Fibroblast of lung (primary cell): ENCODE measurements at places on chromosomes 5 and 9. TPM values are rescaled to one million over a fixed set of nuclear protein-coding genes. Genes with fewer than 3 reads are reported as not detected.
A peak's percentile ranks its signal among the peaks of the same experiment; 100 is the strongest.

LCN10 gene
- not detected in 2 replicates for total RNA-seq

DNA sequence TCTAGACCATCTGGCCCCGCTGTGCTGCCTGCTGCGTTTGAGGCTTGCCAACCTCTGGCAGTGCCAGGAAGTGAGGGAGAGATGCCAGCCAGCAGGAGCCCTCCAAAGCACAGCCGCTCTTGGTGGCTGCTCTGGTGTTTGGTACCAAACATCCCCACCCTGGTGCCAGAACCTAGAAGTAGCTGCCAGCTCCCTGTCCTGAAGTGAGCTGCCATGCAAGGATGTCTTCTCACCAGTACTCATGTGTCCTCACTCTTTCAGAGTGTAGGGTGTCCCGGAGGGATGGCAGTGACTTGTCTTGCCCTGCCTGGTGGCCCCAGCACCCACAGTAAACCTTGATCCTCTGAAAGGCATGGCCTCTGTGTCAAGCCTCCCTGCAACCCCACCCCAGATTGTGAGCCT is 43.4 kb downstream of the AMBP start:
- no peak for DNase-seq
- peaks cover 23% of the 10 kb centered on the region for H3K36me3 ChIP-seq
- no peak overlapping the region for H3K27ac ChIP-seq
- no peak overlapping the region for H3K4me3 ChIP-seq
- H3K27me3 ChIP-seq = no peaks in the 10 kb centered on the region

RNF180 gene
- 2.6 and 2.8 TPM in 2 replicates for total RNA-seq

DELE1 gene
- total RNA-seq = 30.6 and 38.6 TPM in 2 replicates

POC5 gene
- total RNA-seq = 13.9 and 17.0 TPM in 2 replicates

GRCh38 chr5:14487897-14488570 is 93.6 kb upstream of the OTULINL start:
- H3K4me3 ChIP-seq = no peak overlapping the region
- no peak overlapping the region for H3K27ac ChIP-seq
- peaks cover 55% of the 10 kb centered on the region for H3K36me3 ChIP-seq
- no peak for DNase-seq

GRCh38 chr5:142655339-142656267 is 30.3 kb downstream of the FGF1 start:
- peak; percentile 56 for DNase-seq
- H3K4me3 ChIP-seq = no peak overlapping the region
- no peaks in the 10 kb centered on the region for H3K27me3 ChIP-seq

DNA sequence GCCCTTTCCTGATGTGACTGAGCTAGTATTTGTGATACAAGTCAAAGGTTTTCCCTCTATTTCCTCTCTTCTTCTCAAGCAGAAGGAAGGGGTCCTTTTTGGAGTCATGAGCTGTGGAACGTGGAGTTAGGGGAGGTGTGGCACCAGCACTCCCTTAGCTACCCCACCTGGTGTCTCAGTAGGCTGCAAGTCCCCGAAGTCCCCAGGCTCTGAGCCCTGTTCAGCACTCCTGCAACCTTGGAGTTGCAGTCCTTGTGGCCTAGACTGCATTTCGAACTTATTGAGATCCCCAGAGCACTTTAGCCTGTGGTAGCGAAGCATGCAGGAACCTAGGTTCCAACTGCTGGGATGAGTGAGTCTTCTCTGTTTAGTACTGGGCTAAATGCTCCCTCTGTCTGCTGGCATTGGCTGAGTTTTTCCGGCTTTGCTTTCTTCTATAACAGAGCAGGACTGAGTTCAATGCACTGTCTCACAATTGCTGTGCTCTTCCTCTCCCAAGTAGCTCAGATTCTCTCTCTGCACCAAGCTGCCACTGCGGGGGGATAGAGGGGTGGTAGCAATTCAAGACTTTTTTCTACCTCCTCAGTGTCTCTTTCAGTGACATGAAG is 600.7 kb upstream of the CDH9 start:
- H3K36me3 ChIP-seq = no peaks in the 10 kb centered on the region
- H3K27ac ChIP-seq = no peak overlapping the region
- no peaks in the 10 kb centered on the region for H3K4me1 ChIP-seq
- no peak overlapping the region for H3K4me3 ChIP-seq
- no peak for DNase-seq

DNA sequence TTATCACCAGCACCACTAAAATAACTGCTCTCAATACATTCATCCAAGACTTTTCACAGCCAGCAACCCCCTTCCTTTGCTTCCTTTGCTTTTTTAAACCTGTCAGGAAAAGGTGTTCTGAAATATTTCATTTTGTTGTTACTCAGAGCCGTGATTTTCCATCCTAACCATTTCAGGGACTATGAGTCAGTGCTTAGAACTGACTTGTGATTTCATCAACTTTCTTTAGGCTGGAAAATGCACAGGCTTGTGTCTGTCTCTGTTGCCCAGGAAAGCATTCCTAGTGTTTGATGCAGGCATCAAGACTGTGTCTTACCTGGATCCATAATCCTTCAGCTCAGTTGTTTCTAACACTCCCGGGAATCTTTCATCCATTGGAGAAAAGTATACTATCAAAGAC is 805.6 kb downstream of the BRINP1 start:
- H3K4me3 ChIP-seq = no peak overlapping the region
- H3K27ac ChIP-seq = no peak overlapping the region
- H3K36me3 ChIP-seq = no peaks in the 10 kb centered on the region
- no peaks in the 10 kb centered on the region for H3K4me1 ChIP-seq
- no peaks in the 10 kb centered on the region for H3K27me3 ChIP-seq
- DNase-seq = peak; percentile 28
